AG08395 (cell line): ENCODE measurements at places on chromosomes 16 and 17.

DNA sequence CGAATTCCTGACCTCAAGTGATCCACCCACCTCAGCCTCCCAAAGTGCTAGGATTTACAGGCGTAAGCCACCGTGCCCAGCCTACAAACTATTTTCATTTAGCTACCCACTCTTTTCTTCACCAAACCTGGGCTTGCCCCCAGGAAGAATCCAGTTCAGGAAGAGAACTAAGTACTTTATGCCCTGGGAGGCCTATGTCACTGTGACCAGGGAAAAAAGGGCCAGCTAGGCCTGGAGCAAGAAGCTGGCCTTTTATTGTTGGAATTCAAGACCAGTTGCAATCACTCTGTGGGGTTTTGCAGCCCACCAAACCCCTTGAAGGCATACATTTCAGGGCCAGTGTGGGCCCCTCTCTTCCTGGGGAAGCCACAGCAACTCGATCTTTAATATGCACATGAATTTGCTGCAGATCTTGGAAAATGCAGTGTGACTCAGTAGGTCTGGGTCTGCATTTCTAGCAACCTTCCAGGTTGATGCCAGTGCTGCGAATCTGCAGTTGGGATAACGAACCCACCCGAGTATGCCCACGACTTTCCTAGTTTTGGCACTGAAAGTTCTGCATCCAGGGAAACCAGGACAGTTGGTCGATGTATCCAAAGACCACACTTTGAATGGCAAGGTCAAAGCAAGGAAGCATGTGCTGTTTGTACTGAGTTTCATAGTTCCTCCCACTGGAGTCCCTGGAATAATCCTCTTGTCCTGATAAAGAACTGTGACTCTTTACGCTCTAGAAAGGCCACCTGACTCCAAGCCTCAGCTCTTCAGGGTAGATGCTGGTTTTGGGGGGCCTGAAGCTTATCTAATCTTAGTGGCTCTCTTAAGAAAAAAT, 7.2 kb upstream of the MRPS23 start:
- no peak for DNase-seq

- DNase-seq: peak; percentile 97
These were observed 14.6 kb upstream of the PITPNA start for GRCh38 chr17:1577182-1577581.

- DNase-seq: no peak
These were observed 87.9 kb downstream of the ABR start for GRCh38 chr17:1091900-1092299.

- peak; percentile 17 for DNase-seq
These were observed 192.9 kb downstream of the CCDC182 start for GRCh38 chr17:57552114-57552624.

GRCh38 chr17:79974566-79975497, 60.8 kb downstream of the TBC1D16 start:
- no peak for DNase-seq

DNA sequence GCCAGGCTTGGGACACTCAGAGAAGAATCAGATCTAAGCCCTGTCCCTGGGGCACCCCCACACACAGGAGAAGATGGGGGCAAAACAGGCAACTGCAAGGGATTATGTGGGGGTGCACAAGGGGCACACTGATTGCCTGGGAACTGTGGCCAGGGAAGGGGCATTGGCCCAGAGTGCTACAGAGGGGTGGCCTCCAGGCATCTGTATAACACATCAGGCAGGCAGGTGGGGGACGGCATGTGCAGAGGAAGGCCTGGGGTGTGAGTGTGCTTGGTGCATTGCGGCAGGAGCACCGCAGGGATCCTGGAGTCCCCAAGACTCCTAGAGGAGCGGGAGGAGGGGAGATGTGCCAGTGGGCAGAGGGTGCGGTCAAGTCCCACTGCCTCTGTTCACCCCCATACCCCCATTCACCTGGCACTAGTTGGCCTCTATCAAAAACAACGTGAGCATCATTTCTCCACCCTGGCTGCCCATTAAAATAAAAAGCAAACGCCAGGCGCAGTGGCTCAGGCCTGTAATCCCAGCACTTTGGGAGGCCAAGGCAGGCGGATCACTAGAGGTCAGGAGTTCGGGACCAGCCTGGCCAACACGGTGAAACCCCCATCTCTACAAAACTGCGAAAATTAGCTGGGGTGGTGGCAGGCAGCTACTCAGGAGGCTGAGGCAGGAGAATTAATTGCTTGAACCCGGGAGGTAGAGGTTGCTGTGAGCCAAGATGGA, 41.5 kb downstream of the C16orf82 start:
- DNase-seq: no peak

DNA sequence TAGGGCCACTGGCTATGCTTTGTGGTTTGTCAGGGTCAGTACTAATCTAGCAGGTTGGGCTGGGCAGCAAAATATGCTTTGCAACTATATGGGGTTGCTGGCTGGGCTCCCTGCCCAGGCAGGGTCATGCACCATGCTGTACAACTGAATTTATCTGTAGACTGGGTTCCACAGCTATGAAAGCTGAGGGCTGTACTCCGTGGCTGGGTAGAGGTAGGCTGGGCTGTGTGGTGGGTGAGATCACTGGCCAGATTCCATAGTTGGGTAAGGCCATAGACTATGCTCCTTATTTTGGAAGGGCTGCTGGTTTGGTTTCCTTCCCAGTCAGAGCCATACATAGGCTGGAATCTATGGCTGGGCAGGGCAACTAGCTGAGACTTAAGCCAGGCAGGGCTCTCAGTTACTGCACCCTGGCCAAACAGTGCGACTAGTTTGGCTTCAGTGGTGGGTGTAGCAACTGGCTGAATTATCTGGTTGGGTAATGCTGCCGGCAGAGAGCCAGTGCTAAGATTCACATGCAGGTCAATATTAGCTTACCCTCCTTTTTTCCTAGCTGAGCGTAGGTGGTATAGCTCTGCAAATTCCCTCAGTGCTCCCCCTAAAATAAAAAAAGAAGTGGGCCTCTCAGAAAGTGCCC, 769.1 kb upstream of the CDH8 start:
- no peak for DNase-seq

- no peak for DNase-seq
These were observed 9.8 kb downstream of the CPPED1 start for GRCh38 chr16:12793865-12794240.

DNA sequence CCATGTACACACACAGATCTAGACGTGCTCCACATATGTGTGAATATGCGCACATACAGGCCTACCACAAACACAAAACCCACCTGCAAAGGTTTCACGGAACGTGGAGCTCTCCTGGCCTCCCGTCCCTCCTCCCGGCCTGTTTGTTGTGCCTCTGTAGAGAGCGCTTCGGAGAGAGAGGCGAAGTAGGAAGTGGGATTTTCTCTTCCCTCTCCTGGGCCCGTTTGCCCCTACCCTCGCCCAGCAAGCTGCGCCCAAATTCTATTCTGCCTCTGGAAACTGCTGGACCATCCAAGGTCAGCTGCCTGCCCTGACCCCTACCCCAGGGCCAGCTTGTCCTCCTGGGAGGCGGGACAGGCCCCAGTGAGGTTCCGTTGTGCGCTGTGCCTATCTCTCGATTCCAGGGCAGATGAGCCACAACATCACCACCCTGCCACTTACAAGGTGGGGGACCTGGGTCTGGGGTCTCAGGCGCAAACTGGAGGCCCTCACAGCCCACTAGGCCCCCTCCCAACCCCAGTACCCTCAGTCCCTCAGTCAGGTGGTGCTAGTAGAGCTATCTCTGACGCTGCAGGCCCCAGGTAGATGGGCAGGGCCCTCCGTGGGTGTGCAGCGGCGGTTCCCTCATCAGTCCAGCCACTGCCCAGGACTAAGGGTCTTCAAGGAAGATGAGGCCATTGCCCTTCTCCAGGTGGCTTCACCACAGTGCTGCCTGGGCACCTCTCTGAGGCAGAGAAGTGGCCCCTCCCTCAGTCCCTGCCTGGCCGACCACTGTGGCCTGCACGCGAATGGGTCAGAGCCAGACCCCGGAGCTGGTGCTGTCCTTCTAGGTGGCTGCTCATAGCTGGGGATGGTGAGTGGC, 54.2 kb downstream of the BEAN1 start:
- DNase-seq: no peak

DNA sequence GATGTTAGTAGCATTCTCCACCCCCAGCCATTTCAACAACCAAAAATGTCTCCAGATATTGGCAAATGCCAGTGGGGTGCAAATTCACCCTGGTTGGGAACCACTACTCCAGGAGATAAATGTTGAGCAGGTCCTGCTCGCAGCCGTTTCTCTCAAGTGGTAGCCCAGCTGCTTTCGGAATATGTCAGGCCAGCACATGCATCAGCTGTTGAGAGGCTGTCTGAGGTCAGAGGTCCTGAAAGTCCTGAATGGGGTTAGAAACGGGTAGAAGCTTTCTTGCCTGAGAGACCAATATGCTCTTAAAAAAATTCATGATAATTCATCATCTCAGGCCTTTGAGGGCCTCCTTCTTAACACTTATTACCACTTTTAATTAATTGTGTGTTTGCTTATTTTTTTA, 31.0 kb downstream of the TEKT5 start:
- no peak for DNase-seq

DNA sequence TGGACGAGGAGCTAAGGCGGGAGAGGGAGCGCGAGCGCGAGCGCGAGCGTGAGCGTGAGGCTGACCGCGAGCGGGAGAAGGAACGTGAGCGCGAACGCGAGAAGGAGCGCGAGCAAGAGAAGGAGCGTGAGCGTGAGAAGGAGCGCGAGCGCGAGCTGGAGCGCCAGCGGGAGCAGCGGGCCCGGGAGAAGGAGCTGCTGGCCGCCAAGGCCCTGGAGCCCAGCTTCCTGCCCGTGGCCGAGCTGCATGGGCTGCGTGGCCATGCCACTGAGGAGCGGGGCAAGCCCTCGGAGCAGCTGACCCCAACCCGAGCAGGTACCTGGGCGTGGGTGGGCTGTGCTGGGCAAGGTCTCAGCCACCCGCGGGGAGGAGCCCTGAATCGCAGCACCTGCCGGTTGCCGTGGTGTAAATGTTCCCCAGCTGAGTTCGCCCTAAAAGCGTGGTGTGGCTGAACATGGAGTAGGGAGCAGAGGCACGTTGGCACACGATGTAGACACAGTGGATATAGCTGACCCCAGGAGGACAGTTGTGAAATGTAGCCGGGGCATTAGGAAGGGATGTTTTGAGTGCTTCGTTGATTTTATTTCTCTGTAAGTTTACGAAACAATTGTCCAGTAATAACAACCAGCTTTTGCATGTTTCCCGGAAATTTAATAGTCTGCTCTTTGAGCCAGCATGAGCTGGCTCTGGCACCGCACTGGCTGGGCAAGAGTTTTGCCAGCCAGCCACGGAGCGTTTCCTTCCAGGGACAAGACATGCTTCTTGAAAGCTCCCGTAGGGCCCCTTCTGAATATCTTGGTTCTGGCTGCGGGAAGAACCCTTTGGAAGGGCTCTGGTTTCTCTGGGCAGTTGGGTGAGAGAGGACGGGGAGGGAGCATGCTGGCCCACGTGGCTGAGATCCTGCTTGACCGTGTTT, 32.1 kb downstream of the GINS2 start:
- DNase-seq: peak; percentile 39

GRCh38 chr16:1509307-1510221, 16.4 kb downstream of the TELO2 start:
- DNase-seq: no peak

DNA sequence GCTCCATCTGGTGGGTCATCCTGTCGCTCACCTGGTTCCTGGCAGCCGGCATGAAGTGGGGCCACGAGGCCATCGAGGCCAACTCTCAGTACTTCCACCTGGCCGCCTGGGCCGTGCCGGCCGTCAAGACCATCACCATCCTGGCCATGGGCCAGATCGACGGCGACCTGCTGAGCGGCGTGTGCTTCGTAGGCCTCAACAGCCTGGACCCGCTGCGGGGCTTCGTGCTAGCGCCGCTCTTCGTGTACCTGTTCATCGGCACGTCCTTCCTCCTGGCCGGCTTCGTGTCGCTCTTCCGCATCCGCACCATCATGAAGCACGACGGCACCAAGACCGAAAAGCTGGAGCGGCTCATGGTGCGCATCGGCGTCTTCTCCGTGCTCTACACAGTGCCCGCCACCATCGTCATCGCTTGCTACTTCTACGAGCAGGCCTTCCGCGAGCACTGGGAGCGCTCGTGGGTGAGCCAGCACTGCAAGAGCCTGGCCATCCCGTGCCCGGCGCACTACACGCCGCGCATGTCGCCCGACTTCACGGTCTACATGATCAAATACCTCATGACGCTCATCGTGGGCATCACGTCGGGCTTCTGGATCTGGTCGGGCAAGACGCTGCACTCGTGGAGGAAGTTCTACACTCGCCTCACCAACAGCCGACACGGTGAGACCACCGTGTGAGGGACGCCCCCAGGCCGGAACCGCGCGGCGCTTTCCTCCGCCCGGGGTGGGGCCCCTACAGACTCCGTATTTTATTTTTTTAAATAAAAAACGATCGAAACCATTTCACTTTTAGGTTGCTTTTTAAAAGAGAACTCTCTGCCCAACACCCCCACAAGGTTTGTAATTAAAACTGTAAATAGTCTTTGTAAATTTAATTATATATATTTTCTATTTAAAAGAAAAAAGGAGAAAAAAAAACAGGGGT, 1.7 kb downstream of the FZD2 start:
- no peak for DNase-seq

GRCh38 chr16:30357085-30357714, 2.1 kb upstream of the CD2BP2 start:
- no peak for DNase-seq

GRCh38 chr17:7803981-7804380, 30.0 kb upstream of the KDM6B start:
- no peak for DNase-seq

- no peak for DNase-seq
These were observed 170.3 kb upstream of the RPH3AL start for GRCh38 chr17:522919-523318.

GRCh38 chr16:87161822-87162676, 155.1 kb downstream of the C16orf95 start:
- DNase-seq: no peak

DNA sequence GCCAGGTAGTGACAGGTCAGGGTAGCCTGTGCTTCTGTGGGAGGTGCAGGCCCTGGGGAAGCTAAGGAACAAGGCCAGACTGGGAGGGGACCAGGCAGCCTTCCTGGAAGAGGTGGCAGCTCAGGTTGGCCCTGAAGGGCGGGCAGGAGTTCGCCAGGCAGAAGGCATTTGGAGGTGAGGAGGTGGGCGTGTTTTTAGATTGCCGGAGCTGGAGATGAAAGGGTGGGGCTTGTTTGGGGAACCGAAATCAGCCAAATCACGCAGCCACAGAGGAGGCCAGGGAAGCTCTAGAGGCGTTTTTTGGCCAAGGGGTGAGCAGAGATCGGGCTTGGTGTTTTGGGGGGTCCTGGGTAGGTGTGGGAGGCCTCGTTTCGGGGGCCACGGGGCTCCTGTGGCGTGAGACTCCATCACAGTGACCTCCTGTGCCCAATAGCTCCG, 7.6 kb downstream of the ADCY7 start:
- DNase-seq: no peak

- DNase-seq: peak; percentile 58
These were observed 1.6 kb downstream of the CMIP start for GRCh38 chr16:81445966-81446906.

GRCh38 chr16:6827267-6827666, 505.4 kb upstream of the RBFOX1 start:
- DNase-seq: no peak

- DNase-seq: no peak
These were observed 9.7 kb downstream of the CHST5 start for GRCh38 chr16:75526032-75526790.
